ENCODE measurements at places on chromosomes 2 and 18.

GRCh38 chr2:21033237-21034155 is 10.4 kb downstream of the APOB start:
- no peaks in the 10 kb centered on the region for H3K36me3 ChIP-seq
- no peak overlapping the region for H3K27ac ChIP-seq
- H3K4me3 ChIP-seq: no peak overlapping the region
- H3K4me1 ChIP-seq: no peaks in the 10 kb centered on the region
- no peak for DNase-seq

DNA sequence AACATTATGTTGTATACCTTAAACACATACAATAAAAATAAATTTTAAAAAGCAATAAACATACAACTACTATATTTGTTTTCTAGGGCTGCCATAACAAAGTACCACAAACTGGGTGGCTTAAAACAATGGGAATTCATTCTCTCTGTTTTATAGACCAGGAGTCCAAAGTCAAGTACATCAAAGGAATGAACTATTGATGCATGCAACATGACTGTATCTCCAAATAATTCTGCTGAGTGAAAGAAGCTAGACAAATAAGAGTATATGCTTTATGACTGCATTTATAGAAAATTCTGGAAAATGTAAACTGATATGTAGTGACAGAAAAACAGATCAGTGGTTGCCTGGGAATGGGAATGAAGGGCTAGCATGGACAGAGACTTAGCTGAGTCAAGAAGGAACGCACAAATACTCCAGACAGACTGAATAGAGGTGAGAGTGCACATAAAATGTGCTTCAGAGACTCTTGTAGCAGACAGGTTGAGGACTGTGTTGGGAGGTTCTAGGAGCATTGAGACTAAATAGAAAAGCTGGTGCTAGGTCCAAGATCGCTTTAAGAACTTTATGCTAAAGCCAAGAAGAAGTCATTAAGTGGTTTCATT is 11.0 kb upstream of the PLA2R1 start:
- H3K4me3 ChIP-seq: no peak overlapping the region
- no peak for DNase-seq
- H3K4me1 ChIP-seq: no peaks in the 10 kb centered on the region
- H3K36me3 ChIP-seq: no peaks in the 10 kb centered on the region

DNA sequence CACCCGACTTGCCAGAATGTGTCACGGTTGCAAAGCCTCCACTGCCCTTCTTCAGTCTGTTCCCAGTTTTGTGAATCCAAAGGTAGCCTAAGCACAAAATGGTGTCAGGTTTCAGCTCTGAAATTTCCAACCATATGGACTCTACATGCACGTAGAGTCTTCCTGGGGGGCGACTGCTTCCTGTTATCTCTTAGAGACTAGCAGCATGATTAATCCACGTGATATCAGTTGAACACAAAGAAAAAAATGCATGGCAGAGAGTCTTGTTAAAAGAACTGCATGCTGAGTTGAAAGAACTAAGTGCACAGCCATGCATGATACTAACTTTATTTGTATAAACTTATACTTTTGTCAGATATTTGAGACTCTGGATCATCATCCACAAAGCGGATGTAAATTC is 404.4 kb downstream of the SOCS6 start:
- no peaks in the 10 kb centered on the region for H3K4me1 ChIP-seq
- H3K27me3 ChIP-seq: no peaks in the 10 kb centered on the region
- DNase-seq: no peak
- no peaks in the 10 kb centered on the region for H3K36me3 ChIP-seq
- no peak overlapping the region for H3K27ac ChIP-seq

DNA sequence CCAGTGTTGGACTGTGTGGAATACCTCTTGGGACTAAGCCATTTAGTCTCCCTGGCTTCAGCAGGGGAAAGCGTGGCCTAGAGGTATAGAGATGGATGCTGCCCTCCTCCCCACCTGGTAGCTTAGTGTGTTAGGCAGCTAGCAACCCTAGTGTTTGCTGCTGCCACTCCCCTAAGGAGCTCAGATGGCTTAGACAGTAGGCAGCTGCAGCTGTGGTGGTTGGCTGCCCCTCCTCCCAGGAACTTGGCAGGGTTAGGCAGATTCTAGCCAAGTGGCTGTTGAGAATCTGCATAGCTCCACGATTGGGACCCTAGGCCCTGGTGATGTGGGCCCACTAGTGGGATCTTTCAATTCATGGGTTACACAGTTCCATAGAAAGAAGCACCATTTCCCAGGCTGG is 550.4 kb upstream of the CHAC2 start:
- H3K4me1 ChIP-seq: no peaks in the 10 kb centered on the region
- no peaks in the 10 kb centered on the region for H3K27me3 ChIP-seq
- no peak for DNase-seq
- no peaks in the 10 kb centered on the region for H3K36me3 ChIP-seq

DNA sequence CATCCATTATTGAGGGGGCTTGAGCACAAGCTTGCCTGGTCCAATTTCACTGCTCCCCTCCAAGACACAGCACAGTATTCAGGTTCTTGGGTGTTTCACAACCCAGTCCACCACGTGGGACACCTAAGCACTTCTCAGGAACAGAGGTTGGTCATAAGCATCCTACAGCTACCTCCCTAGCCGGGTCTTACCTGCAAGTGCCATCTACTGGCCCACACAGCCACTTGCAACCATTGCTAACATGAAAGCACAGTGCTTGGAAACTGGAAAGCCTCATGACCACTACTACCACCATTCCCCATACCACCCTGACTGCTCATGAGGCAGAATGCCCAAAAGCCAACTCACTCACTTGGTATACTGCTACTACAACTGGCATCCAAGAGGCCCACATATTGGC is 105.7 kb upstream of the RPRM start:
- H3K36me3 ChIP-seq: no peaks in the 10 kb centered on the region
- DNase-seq: no peak
- no peaks in the 10 kb centered on the region for H3K4me1 ChIP-seq
- no peak overlapping the region for H3K4me3 ChIP-seq
- H3K27me3 ChIP-seq: no peaks in the 10 kb centered on the region

DNA sequence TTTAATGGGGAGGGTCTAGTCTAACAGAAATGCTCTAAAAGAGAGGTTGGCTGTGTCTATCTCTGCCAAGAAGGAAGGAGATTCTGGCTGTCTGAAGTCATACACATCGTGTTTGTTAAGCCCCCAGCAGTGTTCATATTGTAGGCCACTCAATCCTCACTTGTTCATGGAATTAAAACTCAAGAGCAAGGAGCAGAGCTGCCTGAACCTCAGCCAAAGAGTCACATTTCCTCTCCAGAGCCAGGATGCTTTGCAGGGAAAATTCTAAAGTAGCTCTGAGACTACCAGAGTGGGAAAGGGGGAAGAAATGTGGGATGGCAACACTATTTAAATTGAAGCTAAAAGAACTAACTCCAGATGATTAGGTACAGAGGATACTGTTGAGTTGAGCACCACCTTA is 190.7 kb upstream of the CXCR4 start:
- no peak overlapping the region for H3K4me3 ChIP-seq
- H3K4me1 ChIP-seq: peaks cover 25% of the 10 kb centered on the region
- H3K27ac ChIP-seq: no peak overlapping the region
- H3K36me3 ChIP-seq: no peaks in the 10 kb centered on the region
- DNase-seq: no peak

DNA sequence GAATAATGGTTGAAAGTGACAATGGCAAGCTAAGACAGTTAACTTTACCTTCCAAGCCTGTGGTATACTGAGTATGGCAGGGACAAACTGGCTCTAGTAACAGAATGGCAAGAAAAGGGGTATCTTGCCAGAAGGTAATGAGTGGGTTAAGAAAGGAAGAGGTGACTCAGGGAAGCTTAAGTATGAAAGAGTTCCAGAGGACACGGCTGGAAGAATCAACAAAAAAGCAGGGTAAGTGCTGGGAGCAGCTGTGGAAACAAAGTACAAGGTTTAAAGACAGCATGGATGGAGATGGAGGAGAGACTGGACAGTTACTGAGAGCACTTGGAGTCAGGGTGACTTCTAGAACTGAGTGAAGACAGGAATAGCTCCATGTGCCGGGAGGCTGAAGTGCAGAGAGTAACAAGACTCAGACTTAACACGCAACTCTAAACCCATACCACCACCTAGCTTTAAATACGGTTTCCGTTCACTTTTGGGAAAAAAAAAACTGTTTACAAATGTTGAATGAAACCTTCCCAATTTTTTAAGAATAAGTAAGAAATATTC is 69.0 kb downstream of the REV1 start:
- no peaks in the 10 kb centered on the region for H3K27me3 ChIP-seq
- H3K36me3 ChIP-seq: peaks cover 26% of the 10 kb centered on the region
- H3K4me3 ChIP-seq: no peak overlapping the region
- H3K4me1 ChIP-seq: no peaks in the 10 kb centered on the region
- DNase-seq: no peak
- peak overlapping the region; percentile 6 for H3K27ac ChIP-seq

DNA sequence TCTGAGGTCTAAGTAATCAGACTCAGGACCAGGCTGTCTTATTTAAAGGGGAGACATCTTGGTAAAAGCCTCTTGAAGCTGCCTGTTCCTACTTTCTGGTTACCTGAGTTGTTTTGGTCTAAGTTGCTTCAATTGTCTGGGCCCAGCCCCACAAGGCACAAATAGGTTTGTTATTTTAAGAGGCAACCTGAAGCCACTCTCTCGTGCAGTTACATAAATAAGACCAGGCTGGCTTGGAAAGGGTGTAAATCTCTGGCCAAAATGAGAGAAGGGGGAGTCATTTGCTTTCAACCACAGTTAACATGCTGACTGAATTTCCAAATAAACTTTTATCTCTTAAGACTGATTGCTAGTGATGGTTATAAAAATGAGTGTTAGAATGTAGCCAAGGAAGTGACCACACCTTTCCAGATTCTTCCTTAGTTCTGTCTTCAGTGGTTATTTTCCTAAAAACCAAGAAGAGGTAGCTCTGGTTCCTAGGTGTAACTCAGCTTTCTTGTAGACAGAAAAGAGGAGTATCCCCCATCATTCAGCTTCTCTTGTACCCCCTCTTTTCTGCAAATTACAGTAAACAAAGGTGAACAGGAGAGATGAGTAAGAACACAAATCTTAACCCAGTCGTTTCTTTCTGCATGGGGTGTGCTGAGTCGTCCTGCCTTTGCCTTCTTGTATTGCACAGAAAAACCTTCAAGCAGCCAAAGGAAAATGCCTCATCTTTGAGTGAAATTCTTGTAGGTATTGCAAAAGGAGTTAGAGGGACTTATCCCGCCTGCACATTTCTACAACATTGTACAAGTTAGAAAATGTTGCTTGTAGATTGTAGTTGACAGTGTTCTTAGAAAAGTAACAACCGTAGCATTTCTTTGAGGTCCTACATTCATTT is 161.5 kb upstream of the NT5C1B start:
- no peaks in the 10 kb centered on the region for H3K36me3 ChIP-seq
- no peaks in the 10 kb centered on the region for H3K4me1 ChIP-seq
- no peak overlapping the region for H3K27ac ChIP-seq
- no peak overlapping the region for H3K4me3 ChIP-seq

GRCh38 chr2:208556983-208557484 is 150.4 kb downstream of the PTH2R start:
- H3K4me3 ChIP-seq: no peak overlapping the region
- no peak overlapping the region for H3K27ac ChIP-seq
- DNase-seq: no peak
- no peaks in the 10 kb centered on the region for H3K36me3 ChIP-seq

DNA sequence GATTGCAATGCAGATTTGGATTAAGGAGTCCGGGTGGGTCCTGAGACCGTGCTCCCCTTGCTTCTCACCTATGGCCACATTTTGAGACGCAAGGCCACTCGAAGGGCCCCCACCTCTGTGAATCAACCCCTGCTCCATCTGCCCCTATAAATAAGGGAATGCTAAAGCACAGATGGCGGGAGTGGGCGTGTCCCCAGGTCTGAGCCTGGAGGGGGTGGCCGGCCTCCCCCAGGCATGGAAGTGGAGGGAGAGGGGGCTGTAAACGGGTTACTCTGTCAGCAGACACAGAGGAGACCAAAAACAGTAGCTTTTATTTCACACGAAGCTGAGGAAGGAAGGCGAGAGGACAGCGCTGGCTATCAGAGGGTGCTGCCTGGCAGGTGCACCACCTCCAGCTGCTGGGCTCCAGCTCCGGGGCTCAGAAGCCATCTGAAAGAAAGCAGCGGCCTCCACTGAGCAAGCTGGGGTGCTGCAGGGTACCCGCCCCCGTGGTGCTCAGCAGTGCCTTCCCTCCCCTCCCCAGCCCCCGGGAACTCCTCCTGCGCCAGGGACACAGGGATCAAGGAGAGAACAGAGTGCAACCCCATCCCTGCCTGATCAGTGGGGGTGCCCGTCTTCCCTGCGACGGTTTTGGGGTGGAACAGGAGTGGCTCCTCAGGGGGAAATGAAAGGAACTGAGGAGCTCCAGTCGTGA is 56.7 kb upstream of the RAB6C start:
- H3K27me3 ChIP-seq: peaks cover 20% of the 10 kb centered on the region
- no peak for DNase-seq
- H3K4me1 ChIP-seq: peaks cover 5% of the 10 kb centered on the region
- H3K4me3 ChIP-seq: no peak overlapping the region
- H3K27ac ChIP-seq: no peak overlapping the region
- H3K36me3 ChIP-seq: peaks cover 6% of the 10 kb centered on the region

DNA sequence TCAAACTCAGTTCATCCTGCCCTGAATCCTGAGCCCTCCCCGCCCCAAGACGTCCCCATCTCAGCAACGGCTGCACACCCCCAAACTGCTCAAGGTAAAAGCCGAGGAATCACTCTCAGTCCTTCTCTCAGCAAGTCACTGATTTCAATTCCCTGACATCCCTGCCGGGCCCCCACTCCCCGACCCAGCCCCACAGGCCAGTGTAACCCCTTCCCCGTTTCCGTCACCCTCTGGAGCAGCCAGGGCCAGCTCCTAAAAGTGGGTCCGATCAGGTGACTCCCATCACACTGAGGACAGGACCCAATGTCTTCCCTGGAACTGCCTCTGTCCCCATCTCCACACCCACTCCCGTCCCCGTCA is 20.5 kb downstream of the SNORC start:
- H3K36me3 ChIP-seq: no peaks in the 10 kb centered on the region
- H3K27me3 ChIP-seq: peaks cover 21% of the 10 kb centered on the region
- H3K27ac ChIP-seq: no peak overlapping the region
- no peak for DNase-seq
- peaks cover 6% of the 10 kb centered on the region for H3K4me1 ChIP-seq

DNA sequence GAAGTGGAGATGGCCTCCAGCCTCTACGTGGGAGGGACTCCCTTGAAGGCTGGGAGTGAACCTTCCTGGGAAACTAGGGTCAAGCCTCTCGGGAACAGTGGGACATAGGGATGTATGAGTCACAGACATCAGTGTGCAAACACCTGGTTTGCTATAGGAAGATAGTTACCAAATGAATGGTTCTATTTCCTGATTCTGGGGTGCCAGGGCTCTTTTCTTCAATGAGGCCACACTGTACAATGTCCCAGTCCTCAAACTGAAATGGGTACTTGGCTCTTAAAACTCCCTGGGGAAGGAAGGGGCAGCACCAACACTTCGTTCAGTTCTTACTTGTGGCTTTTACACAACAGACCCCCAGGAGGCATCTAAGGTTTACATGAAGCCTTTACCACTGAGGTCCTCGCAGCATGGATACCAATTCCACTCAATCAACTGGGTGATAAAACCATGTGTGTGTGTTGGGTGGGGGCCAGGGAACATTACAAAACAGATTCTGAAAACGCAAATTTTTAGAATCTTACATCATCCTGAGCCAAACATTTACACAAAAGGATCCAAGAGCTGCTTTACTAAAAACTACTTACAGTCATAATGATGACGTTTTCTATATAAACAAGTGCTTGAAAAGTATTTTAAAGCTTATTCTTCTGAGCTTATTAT is 10.4 kb downstream of the ERFE start:
- peaks cover 32% of the 10 kb centered on the region for H3K36me3 ChIP-seq
- H3K27ac ChIP-seq: no peak overlapping the region
- H3K4me3 ChIP-seq: no peak overlapping the region
- peaks cover 3% of the 10 kb centered on the region for H3K4me1 ChIP-seq
- peaks cover 7% of the 10 kb centered on the region for H3K27me3 ChIP-seq
- no peak for DNase-seq

Measured in memory B cell (primary cell).